Smooth muscle cell of the umbilical artery (primary cell): ENCODE measurements at places on chromosomes 2 and 18. TPM values are rescaled to one million over a fixed set of nuclear protein-coding genes. Genes with fewer than 3 reads are reported as not detected.

The WNT6 gene
- not detected in 2 replicates for total RNA-seq

The ALLC gene
- total RNA-seq: not detected in 2 replicates

The GKN2 gene
- total RNA-seq: not detected in 2 replicates

The HMSD gene
- total RNA-seq: 0.18 and 0.30 TPM in 2 replicates

The TLX2 gene
- total RNA-seq: not detected in 2 replicates

The POTEI gene
- not detected in 2 replicates for total RNA-seq
